ENCODE measurements at places on chromosomes 2 and 18.

DNA sequence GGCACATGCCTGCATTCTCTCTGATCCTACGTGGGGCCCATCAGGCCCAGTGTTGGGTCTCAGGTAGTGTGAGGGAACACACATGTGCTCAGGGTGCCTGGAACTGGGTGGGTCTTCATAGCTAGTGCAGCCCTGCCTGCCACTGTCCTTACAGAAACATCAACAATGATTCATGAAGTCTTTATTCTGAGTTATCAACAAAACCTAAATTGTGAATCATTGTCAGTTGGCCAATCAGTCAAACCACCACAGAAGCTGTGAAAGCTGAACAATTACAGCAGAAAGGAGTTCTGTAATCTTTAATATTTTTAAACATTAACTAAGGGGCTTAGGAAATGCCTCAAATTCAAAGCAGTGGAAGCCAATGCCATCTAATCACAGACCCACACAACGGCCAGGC is 82.8 kb upstream of the ZNF521 start:
- no peak for DNase-seq

DNA sequence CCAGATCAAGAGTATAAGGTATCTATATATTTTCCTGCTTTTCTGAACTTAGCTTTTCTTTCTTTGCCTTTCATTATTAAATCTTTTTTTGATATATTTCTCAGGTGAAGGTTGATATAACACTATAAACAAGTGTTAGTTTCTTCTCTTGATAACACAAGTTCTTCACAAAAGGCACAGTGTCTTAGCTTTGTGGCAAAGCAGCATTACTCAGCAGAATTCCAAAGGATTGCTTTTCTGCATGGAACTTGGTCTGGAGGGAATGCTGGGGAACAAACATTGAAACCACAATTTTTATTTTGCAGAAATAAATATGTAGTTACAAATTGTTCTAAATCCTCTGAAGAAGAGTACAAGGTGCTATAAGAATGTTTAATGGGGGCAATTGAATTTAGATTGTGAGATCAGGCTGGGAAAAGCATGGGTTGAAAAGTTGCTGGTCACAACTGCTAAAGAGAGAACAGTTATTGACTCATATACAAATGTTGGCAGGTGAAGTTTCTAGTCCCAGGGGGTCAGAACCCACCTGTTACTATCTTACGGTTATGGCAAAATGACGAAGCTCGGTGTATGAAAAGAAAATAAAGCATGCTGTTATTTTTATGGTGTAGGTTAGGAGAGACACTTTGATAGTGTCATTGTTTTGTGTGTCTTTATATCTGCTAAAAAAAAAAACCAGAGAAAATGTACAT is 68.2 kb downstream of the UBR3 start:
- DNase-seq = no peak

DNA sequence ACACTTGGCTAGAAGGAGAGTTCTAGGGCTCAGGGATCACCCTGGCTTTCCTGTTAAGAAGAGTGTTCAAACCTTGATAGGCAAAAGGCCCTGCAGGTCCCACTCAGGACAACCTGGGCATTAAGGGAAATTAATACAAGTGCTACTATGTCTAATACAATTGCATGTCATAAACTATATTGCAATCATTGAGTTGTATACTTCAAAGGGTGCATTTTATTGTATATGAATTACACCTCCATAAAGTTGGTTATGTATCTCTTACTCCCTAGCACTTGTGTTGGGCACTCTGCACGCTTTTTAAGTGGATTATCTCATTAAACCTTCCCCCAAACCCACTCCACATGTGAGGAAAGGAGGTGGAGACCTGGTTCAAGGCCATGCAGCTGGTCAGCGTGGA is 172.1 kb upstream of the GLI2 start:
- DNase-seq = no peak

GRCh38 chr2:73593680-73594079 is 48.5 kb downstream of the NAT8 start:
- DNase-seq = no peak

- DNase-seq = no peak
These were observed 44.8 kb downstream of the MARCHF4 start for GRCh38 chr2:216327447-216327935.

DNA sequence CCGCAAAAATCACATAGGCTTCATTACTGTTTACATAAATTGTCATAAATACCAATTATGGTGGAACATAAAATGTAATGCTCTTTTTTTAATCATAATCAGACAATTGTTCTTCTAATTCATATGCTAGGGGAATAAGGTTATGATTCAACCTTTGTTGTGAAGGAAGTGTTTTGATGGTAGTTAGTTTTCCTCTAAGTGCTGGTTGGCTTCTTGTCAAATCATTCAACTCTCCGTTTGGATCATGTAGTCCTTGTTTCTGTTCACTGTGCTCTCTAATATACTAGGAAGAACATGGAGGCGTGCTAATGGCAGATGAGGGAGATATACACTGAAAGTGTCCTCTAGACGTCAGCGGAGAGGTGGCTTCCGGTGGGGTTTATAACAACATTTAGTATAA is 1938.0 kb upstream of the PIK3C3 start:
- DNase-seq = no peak

DNA sequence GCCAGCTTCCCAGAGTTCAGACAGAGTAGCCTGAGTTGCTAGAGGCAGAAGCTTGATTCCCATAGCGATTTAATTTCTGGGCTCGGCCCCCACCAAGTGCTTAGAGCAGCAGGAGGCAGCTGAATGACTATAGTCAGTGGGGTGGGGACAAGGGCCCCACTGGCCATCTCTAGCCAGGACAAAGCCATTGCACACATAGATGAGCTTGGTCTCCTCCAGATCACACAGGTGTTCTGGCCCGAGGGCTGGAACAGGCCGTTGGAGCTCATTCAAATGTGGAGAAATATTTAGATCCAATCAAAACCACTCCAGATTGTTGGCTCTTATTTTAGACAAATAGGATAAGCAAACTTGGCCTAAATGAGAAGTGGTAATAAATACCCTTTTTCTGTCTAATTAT is 287.3 kb upstream of the NCKAP5 start:
- DNase-seq = no peak

GRCh38 chr18:48293954-48294898 is 115.0 kb downstream of the ZBTB7C start:
- no peak for DNase-seq

GRCh38 chr2:113977660-113978523 is 88.0 kb downstream of the ACTR3 start:
- DNase-seq = no peak

DNA sequence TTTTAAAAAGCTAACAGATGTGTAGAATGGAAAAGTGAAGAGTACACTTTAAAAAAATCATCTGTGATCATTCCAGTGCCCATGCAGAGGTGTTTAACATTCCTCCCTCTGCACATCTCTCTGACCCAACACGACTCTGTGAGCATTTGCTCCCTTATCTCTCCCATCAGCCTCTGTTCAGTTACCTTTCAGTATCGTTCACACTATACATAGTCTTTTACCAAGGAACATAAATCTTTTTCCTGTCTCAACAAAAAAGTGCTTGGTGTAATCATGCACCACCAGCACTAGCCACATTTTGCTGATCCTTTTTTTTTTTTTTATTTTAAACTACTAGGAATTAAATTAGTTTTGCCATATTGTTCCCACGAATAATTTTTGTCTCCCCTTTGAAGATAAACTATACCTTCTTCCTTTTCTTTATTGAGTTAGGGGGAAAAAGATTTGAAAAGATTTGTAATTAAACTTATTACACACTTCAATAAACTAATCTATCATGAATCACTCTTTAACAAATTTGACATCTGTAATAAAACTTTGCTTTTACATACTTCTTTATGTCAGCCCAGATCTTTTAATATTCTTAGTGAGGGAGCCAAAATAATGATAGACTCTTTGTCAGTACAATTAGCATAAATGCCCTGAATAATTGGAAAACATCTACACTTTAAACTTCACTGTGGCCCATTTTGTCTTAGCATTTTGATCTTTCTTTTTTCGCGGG is 489.8 kb upstream of the FANCL start:
- no peak for DNase-seq

DNA sequence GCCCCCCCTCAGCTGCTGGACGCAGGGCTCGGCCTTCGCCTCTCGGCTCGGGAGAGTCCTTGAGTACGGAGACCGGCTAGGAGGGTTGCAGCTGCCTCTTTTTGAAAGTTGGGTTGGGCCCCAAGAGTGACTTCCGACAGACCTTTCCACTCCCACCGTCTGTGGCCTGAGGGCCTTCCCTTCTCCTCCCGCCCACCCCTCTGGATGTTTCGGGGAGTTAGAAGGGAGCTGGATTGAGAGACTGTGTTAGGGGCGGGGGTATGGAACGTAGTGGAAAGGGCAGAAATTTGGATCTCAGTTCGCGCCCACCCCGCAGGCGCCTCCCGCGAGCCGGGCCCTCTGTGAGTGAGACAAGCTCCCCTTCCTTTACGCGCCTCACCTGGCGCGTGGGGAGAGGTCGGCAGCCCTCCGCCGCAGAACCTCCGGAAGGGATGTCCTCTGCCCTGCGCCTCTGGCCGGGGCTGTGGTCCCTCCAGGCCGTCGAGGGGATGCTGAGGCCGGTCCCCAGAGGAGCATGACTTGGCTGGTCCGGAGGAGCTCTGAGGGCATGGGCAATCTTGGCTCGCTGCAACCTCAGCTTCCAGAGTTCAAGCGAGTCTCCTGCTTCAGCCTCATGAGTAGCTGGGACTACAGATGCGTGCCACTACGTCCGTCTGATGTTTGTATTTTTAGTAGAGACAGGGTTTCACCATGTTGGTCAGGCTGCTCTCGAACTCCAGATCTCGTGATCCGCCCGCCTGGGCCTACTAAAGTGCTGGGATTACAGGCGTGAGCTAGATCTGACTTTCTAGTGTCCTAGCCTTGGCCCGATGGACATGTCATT is 15.9 kb downstream of the C2orf74 start:
- peak; percentile 51 for DNase-seq

DNA sequence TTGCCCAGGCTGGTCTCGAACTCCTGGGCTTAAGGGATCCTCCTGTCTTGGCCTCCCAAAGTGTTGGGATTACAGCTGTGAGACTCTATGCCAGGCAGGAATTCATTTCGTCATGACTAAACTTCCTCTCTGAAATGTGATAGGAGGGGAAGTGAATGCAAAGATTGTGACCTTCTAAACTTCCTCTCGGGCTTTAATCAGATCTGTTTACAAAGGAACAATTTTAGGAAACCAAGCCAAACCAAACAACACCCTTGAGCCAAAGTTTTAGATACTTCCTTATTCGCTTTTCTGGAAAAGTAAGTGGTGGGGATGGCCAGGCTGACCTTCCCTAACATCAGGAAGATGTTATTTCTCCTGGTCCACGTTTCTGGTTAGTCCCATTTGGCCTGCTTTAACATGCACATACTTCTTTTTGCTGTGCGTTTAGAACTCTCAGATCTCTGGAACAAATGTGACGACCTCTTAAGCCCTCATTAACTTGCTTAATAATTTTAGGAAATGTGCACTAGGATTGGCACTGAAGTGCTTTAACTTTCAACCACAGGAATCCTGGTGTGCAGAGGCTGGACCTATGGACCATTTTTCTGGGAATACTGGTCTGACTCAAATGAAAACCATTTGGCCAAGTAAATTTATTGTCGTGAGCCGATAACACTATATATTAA is 33.2 kb upstream of the YES1 start:
- DNase-seq = no peak

GRCh38 chr18:36120297-36120696 is 8.8 kb downstream of the SLC39A6 start:
- no peak for DNase-seq

GRCh38 chr2:105910497-105911238 is 166.0 kb downstream of the NCK2 start:
- no peak for DNase-seq

GRCh38 chr18:50472941-50473340 is 86.9 kb upstream of the MAPK4 start:
- DNase-seq = no peak

- DNase-seq = no peak
These were observed 10.4 kb downstream of the MFSD2B start for GRCh38 chr2:24020244-24020643.
